ENCODE measurements at places on chromosomes 5 and 9.

DNA sequence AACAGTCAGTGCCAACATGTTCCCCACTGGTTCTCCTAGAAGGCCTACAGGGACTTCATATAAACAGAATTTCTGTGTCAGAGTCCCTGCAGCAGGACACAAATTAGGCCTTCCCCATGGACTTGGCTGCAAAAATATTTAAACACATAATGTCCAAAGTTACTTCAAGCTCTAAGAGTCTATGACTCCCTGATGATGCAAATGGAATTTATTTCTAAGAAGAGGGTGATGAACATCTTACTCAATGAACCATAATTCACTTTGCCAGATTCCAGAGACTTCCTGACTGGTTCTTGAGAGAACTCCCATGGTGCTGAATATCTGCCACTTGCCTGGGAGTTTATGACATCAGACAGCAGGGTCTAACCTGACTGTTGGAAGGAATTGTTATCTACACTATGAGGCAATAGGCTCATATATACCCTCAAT, 32.7 kb upstream of the ADRA1B start:
- DNase-seq = no peak

DNA sequence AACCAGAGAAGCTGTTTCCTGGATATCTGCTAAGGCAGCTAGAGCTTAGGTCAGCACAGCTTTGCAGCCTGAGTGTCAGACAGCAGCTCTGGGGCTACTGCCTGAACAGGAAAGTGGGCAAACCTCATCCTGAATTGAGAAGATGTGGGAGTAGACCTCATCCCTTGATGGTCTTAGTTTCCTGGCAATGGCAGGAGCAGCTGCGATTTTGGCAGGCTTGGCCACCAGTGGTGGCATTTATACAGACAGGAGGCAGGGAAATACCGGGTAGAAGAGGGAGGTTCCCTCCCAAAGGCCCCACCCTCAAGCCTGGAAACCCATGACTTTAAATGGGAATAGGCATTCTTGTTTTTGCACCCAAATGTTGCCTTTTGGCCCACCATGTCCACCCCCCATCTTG, 69.7 kb downstream of the LIX1 start:
- no peak for DNase-seq

DNA sequence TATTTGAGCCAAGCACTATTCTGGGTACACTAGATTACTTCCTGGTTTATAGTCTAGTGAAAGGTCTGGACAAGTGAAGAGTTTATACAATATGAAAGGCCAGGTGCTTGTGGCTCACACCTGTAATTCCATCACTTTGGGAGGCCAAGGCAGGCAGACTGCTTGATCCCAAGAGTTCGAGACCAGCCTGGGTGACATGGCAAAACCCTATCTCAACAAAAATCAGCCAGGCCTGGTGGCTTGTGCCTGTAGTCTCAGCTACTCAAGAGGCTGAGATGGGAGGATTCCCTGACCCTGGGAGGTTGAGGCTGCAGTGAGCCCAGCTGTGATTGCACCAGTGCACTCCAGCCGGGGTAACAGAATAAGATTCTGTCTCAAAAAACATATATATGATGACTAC, 9.5 kb upstream of the TXNDC15 start:
- no peak for DNase-seq

DNA sequence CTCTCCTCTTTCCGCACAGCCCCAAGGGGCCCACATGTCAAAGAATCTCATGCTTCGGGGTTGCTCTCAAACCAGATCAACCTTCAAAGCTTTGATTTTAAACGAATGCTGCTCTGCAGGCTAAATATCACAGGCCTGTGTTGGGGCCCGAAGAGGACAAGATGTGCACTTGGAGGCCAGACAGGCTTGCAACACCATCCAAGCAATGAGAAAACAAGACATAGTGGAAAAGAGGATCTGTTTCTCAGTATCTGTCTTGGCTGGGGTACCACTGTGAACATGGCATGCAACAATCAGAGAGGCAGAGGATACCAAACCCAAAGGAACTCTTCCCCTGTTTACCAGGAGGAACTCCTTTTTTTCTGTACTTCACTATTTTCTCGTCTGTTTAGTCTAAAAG, 321.8 kb downstream of the SLIT3 start:
- DNase-seq = no peak
